ENCODE measurements at places on chromosomes 11 and 22.

GRCh38 chr11:115653076-115653475, 148.9 kb upstream of the CADM1 start:
- no peak for DNase-seq

DNA sequence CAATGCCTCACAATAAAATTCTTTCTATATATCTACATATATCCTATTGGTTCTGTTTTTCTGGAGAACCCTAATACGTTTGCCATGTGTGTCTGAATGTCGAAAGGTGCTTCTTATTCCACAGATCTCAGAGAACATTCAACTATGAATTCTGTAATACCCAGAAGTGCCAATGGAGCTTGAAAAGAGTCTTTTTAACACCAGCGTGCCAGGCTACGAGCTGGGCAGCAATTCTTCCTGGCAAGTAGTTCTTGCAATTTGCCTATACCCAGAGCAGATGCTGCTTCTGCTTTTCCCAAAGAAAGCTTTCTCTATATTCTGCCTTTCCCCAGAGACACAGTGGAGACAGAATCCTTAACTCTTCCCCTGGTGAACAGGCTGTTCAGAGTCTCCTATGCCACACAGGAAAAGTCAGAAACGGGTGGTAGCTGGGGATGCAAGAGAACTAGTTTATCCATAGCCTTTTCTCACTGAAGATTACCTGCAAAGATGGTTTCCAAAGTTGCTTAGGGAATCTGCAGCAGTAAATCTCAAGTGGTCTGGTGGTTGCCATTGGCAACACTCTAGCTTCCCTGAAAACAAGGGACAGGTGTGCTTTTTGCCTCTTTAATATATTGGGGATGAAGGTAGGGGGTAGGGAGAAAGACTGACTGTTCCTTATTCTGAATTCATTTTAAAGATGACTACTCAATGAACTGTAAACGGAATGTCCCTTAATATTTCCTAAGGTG, 16.8 kb upstream of the PAFAH1B2 start:
- DNase-seq: no peak

DNA sequence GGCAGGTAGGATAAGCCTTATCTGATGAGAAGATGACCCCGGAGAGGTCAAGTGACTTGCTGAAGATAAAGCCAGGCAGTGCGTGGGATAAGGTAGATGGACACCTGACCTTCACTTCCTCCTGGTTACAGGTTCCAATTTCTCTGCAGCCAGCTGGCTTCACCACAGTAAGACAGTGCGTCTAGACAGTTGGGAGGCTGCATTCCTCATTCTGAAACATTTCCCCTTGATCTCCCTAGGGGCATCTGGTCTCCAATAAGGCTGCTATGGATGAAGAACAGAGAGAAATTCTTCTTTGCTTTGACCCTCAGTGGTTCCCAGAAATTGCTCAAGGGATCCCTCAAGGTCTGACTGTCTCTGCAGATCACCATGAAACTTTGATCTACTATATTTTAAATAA, 211.3 kb downstream of the MYO18B start:
- DNase-seq: no peak

GRCh38 chr11:88603091-88603867, 265.7 kb upstream of the CTSC start:
- DNase-seq: no peak

- no peak for DNase-seq
These were observed 59.8 kb downstream of the CEP57 start for GRCh38 chr11:95850137-95850536.

- DNase-seq: no peak
These were observed 4.9 kb downstream of the PTDSS2 start for GRCh38 chr11:454801-455565.

- no peak for DNase-seq
These were observed 23.0 kb downstream of the USP47 start for GRCh38 chr11:11864803-11865202.

- DNase-seq: no peak
These were observed 620.9 kb upstream of the CADM1 start for GRCh38 chr11:116124922-116125714.

DNA sequence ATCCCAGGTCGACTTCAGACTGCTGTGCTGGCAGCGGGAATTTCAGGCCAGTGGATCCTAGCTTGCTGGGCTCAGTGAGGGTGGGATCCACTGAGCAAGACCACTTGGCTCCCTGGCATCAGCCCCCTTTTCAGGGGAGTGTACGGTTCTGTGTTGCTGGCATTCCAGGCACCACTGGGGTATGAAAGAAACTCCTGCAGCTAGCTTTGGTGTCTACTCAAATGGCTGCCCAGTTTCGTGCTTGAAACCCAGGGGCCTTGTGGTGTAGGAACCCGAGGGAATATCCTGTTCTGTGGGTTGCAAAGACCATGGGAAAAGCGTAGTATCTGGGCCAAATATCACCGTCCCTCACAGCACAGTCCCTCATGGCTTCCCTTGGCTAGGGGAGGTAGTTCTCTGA, 254.8 kb downstream of the GRIK4 start:
- no peak for DNase-seq

Data from right renal cortex interstitium (tissue), 3 donors.